ENCODE measurements at places on chromosomes 1 and 21.

DNA sequence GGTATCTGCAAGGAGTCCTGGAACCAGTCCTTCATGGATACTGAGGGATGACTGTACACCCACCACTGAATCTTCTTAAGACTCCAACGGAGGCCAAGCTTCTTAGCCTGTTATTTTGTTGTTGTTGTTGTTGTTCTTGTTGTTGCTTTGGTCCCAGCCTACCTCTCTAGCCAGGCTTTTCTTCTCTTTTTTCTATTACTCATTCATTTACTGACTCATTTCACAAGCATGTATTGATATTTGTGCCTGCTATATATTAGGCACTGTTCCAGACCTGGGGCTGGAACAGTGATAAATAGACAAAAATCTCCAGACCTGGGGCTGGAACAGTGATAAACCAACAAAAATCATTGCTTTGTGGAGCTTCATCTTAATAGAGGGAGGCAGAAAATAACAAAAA, 20.4 kb downstream of the CENPF start:
- no peak for DNase-seq

DNA sequence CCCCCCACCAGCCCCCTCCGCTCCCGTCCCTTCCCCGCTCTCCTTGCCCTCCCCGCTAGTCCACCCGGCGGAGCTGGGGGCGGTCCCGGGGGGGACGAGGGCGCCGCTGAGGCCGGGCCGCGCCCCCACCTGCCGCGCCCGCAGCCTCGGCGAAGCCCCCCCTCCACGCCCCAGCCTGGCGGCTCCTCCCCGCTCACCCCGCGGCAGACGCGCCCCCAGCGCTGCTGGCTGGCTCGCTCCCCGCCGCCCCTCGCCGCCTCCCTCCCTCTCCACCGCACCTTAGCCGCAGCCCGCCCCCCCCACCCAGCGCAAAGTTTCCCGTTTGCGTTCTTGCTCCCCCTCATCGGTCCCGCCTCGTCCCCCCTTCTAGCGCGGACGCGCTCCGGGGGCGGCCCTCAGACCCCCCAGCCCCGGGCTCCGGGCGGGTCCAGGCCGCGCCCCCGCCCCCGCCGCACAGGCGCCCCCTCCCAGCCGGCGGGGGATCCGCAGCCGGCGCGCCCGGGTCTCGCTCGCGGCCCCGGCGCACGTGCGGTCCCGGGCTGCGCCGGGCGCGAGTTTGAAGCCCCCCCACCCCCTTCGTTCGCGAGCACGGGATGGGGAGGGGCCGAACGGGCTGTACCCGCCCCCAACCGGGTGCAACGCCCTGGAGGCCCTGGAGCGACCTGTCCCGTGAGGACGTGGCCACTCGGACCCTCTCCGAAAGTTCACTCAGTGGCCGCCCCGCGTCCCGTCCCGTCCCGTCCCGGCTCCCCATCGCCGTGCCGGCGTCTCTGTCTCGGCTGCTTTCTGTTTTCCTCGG, 623 bp downstream of the PTPRF start:
- no peak for DNase-seq

DNA sequence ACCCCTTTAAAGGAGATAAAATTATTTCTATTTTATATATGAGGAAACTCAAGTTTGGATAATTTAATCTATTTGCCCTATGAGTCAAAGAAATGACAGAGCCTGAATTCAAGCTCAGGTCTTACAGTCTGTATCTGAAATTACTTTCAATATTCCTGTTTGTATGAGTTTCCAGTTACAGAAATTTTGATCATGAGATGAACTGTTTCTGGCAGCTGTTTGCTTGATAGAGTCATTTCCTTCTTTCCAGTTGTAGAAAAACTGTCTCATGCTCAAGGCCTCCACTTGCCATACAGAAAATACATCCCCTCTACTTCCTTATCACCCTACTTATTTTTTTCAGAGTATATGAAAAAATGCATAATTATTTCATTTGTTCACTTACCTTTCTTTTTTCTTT, 87.6 kb downstream of the PTPRC start:
- DNase-seq: no peak

GRCh38 chr1:74517599-74518051, 5.2 kb upstream of the LRRC53 start:
- no peak for DNase-seq

DNA sequence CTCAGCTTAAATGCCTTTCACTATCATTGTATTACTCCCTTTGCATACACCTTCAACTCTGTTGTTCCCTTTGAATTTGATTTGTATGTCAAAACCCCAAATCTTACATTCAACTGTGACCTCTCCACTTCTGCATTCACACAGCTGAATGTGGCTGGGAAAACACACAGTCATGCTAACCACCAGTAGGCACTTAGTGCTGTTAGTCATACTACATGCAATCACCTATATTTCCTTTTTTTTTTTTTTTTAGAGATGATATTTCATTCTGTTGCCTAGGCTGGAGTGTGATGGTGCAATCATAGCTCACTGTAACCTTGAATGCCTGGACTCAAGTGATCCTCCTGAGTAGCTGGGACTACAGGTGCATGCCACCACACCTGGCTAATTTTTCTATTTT, 16.2 kb downstream of the BTBD8 start:
- no peak for DNase-seq

- no peak for DNase-seq
Measured at GRCh38 chr1:182713939-182714338, 29.6 kb upstream of the RGS8 start.

- DNase-seq: no peak
Measured at GRCh38 chr1:98991127-98992012, 13.3 kb downstream of the PLPPR5 start.

DNA sequence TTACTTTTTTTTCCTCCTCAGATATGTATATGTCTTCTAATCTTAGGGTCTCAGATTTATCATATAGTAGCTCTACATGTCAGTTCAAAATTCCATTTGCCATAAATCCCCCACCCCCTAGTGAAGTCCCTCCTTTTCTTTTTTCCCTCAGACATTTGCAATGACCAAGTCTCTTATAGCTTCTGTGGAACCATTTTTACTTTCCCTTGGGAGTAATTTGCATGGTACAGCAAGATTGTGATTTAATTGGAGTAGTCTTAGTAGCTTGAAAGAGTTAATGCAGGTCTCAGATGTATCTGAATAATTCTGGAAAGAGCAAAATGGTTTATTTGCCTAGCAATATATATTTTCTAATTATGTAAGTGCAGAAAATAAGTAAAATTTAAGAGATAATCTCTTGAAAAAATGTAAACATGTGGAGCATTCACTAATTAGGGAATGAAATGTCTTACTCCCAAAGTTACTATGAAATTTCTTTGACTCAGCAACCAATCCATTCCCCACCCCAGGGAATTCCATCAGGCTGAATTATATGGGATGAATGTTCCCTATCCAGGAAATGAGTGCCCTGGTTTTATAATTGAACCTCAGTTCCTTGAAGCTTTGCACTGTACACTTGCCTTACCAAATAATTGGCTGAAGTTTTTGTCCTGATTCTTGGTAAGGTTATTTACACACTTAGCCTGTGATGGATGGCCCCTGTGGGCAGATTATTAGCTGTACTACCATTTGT, 267.0 kb downstream of the DNM3 start:
- no peak for DNase-seq

DNA sequence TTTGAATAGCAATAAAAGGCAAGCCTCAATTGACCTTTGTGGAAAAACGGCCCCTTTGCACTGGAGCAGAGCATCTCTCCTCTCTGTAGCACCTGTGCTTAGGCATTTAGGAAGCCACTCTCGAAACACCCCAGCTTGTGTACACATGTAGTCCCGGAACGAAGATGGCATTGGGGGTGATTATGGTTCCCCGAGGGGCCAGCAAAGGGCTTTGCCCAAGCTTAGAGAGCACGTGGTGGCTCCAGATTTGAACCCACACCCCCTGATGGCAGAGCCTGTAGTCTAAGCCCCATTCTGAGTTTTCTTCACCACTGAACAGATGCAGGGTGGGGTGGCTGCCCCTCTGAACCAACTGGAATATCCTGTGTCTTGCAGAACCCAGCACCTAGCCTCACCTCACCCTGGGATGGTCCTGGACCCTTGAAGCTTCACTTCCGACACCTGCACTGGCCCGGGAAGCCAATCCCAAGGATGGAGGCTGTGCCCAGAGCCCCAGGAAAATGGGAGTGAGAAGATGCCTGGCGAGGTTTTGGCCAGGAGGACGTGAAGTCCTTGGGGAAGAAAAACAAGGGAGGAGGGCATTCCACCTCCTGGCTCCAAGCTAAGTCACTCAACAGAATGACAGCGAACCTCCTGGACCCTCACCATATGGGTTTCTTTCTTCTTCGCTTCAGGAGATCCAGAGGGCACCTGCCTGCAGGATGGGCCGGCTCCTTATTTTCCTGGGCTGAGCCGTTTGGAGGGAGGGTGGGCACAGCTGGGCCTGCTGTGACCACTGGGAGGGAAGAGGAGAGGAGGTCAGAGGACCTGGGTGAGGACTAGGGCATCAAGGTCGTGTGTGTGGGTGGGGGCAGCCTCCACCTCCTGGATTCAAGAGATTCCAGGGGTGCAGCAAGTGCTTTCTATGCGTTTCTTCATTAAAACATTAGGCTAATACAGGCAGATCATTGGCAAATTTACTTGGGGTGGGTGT, 37.7 kb downstream of the IGFN1 start:
- no peak for DNase-seq

DNA sequence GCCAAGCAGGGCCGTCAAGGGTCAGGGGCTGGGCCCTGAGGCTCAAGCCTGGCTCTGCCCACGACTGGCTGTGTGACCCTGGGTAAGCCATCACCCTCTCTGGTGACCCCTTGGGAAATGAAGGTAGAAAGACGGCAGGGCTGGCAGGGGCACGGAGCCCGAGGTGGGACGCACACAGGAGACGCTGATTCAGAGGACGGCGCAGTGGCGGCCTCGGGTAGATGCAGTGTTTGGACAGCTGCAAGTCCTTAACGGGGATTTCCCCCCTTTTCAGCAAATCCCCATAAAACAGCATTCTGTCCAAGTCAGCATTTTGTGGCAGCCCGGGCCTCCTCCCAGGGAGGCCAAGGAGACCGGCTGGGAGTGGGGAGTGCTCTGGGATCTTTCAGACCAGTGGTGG, 16.7 kb downstream of the COL8A2 start:
- DNase-seq: no peak

- DNase-seq: no peak
Measured at GRCh38 chr1:159827549-159827948, 876 bp downstream of the SLAMF8 start.

DNA sequence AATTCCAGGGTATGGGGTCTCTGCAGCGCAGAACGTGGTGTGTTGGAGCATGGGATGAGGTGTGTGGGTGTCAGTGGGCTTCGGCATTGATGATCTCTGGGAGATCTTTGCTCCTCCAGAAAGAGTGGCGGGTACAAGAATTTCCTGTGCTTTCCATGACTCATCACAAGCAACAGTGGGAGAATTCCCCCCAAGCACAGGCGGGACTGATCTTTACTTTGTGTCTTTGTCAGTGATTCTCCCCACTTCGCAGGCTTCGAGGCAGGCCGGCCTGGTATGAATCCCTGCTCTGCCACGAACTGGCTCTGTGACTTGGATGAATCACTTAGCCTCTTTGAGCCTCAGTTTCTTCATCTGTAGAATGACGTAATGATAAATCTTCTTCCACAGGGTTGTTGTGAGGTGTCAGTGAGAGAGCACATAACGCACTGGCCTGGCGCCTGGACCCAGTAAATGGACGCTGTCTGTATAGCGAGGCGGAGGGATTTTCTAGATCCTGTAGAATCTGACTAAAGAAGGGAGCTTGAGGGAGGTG, 2.0 kb downstream of the OPRD1 start:
- DNase-seq: no peak

DNA sequence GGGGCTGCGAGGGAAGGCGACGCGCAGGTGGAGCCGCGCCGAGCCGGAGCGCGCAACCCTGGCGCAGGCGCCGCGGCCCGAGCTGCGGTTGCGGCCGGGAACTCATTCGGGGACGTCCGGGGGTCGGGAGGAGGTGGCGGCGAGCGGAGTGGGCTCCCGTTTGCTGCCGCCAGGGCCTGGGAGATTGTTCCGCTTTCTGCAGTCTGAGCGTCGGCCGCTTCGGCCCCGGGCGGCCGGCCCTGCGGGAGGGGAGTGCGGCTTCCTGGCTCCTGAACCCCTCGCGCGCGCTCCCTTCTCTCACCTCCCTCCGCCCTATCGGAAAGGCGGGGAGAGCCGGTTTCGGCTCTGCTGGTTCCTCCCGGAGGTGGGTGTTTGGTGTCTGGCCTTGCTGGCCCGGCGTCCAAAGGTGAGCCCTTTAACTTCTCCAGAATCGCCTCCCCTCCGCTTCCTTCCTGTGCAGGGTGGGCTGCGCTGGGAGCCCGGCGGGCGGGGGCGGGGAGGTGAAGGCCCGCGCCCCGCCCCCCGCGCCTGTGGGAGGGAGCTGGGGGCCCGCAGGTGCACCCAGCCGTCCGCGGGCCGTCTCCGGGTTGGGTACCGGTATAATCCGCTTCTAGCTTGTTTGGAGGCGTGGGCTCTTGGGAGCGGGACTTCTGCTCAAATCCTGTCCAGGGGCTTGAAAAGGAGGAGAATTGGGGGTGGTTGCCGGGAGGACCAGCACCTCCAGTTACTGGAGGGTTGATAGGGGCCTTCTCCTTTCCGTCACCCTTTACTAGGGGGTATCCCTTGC, 683 bp downstream of the LRRC8D start:
- no peak for DNase-seq

GRCh38 chr1:154896771-154897286, 26.7 kb upstream of the KCNN3 start:
- no peak for DNase-seq

- DNase-seq: no peak
Measured at GRCh38 chr1:79588719-79589118, 582.2 kb upstream of the ADGRL4 start.

DNA sequence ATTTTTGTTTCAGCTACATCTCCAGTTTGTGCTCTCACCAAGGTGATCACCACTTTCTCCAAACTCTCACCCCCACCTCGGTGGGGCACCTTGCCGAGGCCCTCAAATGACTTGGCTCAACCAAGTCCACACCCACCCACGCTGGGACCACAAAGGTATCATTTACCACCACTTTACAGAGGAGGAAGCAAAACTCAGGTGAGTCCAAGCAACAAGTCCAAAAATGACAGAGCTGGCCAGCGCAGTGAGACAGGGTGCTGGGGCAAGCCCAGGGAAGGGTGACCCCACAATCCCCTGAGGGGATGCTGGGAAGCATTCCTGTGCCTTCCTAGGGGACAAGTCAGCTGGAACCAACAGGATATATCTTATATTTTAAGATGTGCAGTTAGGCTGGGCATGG, 24.7 kb downstream of the SSBP3 start:
- DNase-seq: no peak

- no peak for DNase-seq
Measured at GRCh38 chr1:35390600-35391494, 122.3 kb downstream of the ZMYM4 start.

DNA sequence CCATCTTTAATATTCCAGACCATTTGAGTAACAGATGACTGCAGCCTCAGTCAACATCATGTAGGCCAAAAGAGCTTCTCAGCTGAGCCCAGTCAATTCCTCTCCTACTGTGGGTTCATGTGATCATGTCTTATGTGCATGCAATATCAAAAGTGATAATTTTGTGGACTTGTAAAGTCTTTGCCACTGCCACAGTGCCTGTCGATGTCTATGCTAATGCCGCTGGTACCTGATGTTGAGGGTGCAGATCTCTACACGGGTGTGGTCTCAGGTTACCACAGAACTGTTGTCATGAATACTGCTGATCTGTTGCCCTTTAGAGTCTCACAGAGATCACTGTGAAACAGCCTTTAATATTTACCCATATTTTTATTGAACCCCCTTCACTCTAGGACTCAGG, 11.3 kb upstream of the C1orf141 start:
- no peak for DNase-seq
